Hippocampal formation (tissue), 2 donors: ENCODE measurements at places on chromosomes 1 and 21.

DNA sequence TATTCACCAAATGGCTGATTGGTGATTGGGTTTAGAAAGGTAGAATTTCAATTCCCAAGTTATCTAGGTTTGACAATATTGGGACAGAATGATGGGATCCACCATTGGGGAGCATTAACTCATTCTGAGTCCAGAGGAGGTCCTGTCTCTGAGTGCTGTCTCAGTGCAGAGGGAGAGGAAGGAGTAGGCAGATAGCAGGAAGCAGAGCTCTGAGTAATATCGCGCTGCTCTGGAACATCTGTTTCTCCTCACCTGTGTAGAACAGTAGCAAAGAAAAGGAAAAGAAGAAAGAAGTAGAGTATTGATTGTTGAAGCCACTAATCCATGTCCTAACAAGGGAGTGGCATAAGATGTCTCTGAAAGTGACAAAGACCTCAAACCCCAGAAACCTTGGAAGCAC is 1657.8 kb downstream of the MRPL39 start:
- DNase-seq, result no peak

DNA sequence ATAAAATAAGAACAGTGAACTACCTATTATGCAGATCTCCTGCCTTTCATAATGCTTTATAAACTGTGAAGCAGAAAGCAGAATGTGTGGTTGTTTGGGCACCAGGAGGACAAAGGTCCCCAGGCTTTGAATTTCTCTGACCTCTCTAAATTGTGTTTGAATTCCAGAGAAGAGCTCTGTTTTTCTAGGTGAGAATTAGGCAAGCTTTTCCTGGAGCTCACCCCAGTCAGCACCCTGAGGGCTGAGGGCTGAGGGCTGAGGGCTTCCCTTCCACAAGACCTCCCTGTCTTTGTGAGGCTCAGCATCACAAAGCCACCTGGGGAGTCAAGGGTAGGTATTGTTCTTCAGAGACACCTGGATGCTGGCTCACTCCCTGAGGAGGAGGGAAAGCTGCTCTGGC is 45.5 kb upstream of the LRIG2 start:
- no peak for DNase-seq

GRCh38 chr1:228753287-228753686 is 18.0 kb downstream of the RHOU start:
- DNase-seq, result no peak

DNA sequence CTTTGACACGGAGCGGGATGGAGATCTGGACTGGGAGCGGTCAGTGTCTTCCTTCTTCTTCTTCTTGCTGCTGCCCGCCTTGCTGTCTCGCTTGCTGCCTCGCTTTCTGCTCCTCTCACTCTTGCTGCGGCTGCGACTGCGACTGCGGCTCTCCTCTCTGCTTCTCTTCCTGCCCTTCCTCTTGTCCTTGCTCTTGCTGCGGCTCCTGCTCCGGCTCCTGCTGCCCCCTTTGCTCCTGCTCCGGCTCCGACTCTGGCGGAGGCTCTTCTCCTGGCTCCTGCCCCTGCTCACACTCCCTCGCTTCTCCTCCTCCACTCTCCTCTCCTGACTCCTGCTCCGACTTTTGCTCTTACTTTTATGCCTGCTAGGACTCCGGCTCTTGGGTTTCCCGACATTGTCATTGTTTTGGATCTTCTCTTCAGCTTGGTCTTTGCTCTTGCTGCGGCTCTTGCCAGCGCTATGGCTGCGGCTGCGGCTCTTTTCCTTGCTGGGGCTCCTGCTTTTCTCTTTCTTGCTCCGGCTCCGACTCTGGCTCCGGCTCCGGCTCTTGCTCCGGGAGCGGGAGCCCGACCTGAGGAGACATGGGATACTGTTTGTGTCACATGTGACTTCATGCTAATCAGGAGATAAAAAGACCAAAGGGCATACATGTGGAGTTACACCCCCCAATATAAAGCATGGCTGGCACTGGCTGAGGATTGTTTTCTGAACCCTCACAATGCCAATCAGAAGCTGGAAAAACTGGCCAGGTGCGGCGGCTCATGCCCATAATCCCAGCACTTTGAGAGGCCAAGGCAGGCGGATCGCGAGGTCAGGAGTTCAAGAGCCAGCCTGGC is 25.2 kb upstream of the TMEM200B start:
- no peak for DNase-seq

DNA sequence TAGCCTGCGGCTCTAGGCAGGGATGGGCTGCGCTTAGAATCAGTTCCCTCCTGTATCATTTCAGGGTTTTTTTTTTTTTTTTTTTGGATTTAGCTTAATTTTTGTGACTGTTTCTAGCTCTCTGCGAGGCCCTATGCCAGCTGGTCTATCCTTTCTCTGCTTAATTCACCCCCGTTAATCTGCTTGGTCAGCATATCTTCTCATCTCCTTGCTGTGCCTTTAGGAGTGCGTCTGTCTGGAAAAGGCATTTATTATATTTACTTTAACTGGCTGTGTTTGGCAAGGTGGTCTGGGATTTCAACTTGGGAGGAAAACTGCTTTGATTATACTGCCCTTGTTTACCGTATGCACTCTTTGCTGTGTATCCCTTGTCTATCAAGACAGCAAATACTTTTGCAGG is 184.8 kb upstream of the KIAA0040 start:
- no peak for DNase-seq

GRCh38 chr1:206489980-206490770 is 17.2 kb upstream of the RASSF5 start:
- DNase-seq, result peak; percentile 41

- no peak for DNase-seq
Observed at GRCh38 chr1:247131236-247131635, 27.1 kb upstream of the ZNF669 start.

DNA sequence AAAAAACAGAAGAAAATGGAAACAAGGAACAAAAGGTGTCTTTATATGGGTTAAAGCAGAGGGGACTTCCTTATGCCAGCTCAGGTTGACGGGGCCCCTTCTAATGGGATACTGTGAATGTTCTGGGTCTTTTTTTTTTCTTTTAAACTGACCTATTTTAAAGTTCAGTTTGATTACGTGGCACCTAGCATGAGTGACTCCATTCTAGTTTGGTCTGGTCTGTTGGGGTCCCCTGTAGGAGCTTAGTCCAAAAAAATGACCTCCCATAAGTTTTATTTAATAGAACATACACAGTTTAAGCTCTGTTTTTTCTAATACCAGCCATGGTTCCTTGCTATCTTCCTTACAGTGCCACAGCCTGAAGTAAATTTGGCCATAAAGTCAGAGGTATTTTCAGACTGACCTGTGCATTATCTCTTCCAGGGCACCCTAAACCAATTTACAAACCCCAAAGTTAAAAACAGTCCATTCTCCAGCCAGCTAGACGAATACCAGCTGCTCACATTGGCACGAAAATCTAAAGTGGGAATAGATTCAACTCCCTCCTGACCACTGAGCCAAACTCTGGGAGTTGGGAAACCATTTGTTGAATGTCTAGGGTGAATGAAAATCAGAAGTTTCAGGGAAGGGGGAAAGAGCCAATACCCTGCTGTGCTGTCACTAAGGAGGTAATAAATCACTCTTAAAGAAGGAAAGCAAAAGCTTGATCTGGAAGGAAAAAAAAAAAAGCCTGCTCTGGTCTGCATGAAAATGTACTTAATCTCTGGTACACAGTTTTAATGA is 42.4 kb downstream of the AKNAD1 start:
- peak; percentile 12 for DNase-seq

DNA sequence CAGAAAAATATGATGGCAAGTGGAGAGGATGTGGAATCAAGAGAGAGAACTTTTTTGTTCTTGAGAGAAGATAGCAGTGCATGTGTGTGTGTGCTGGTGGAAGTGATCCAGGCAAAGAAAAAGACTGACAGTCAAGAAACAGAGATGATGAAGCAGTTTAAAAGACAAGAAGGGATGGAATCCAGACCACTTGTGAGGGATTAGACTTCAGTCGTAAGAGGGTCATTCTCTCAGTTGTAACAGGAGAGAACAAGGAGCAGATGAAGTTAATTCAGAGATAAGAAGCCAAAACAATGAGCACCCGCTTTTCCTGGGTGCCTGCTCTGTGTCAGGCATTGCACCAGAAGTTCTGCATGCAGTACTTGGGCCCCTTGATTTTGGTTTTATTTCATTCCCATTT is 76.6 kb downstream of the RNF220 start:
- DNase-seq, result no peak

GRCh38 chr21:36584980-36585940 is 105.3 kb upstream of the CLDN14 start:
- no peak for DNase-seq

GRCh38 chr1:202214089-202214843 is 20.7 kb downstream of the LGR6 start:
- no peak for DNase-seq

GRCh38 chr1:116314305-116314919 is 58.6 kb upstream of the ATP1A1 start:
- no peak for DNase-seq

DNA sequence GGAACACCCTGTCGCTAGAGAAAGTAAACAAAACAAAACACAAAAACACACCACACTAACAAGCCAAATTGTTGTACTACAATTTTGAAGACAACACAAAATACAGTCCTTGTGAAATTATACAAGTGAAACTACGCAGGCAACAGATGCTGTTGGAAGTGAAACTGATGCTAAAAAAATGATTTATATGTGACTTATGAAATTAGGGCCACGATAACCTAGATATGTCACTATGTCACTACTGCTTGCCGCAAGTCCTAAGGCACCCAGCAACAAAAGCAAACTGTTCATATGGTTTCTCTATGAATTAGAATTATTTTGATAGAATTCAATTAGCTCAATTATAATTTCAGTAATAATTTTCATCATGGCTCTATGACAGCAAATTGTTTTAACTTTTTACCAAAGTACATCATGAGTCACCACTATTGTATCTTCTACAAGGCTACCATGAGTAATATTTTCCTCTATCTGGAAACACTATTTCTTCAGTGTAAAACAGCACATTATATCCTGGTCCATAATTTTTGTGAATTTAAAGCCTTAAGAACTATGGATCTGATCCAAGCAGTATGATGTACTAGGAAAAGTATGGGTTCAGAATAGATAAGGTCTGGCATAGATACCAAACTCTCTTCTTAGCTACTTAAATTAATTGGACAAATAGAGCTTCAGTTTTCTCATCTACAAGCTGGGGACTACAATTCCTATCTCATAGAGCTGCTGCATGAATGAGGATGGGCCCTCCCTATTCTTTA is 216.3 kb downstream of the COL11A1 start:
- no peak for DNase-seq

- no peak for DNase-seq
Observed at GRCh38 chr21:29332461-29333362, 34.0 kb downstream of the BACH1 start.

GRCh38 chr1:223834660-223835263 is 11.0 kb downstream of the TP53BP2 start:
- DNase-seq, result no peak

- DNase-seq, result no peak
Observed at GRCh38 chr1:246355411-246356230, 151.5 kb downstream of the SMYD3 start.
